ENCODE measurements at places on chromosomes 6 and 20.

DNA sequence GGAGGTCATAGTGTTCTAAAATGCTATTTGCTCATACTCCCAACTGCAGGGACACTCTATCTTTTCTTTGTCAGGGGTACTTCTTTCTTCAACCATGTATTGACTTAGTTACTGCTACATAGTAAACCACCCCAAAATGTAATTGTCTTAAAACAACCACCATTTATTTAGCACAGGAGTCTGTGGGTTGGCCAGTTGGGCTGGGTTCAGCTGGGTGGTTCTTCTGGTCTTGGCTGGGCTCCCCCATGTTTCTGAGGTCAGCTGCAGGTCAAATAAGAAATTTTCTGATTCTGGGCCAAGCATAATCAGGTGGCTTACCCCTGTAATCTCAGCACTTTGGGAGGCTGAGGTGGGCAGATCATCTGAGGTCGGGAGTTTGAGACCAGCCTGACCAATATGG, 220.0 kb upstream of the BTBD3 start:
- DNase-seq = no peak

DNA sequence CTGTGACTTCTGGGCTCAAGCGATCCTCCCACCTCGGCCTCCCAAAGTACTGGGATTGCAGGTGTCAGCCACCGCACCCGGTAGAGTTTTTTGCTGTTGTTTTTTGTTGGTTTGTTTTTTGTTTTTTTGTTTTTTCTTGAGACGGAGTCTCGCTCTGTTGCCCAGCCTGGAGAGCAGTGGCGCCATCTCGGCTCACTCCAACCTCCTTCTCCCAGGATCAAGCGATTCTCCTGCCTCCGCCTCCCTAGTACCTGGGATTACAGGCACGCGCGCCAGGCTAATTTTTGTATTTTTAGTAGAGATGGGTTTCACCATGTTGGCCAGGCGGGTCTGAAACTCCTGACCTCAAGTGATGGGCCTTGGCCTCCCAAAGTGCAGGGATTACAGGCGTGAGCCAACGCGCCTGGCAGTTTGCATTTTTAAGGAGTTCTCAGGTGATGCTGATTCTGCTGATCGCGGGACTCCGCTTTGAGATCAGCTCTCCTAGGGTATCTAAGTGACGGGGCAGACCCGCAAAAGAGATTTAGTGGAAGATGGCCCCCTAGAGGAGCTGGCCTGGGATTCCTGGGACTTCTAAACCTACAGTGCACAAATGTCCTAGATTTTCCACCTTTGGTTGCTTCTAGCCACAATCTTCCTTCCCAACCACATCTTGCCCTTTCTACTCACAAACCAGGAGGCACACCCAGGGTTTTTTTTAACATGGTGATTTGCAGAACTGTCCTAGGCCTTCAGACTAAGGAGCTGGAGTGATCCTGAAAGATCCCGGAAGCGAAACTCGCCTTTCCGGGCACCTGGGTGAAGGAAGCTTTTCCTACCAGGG, 45.2 kb downstream of the DPPA5 start:
- no peak for DNase-seq

DNA sequence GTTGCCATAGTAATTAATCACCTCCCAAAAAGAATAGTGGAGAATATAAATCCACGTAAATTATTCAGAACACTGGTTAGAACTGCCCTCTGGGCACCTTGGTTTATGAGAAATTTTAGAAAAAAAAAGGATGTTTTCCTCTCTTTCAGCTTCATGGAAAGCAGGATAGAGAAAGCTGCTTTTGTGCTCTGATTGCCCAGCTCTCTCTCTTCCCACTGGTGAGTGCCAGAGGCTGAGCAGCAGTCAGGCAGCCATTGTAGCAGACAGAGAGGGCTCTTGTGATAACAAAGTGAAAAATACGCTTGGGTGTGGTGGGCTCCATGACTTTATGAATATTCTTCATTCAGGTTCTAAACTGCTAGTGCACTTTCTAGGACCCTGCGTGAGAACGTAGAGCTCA, 26.4 kb downstream of the SLC35F1 start:
- DNase-seq = no peak

GRCh38 chr6:35589201-35589739, 76.6 kb upstream of the TULP1 start:
- no peak for DNase-seq

DNA sequence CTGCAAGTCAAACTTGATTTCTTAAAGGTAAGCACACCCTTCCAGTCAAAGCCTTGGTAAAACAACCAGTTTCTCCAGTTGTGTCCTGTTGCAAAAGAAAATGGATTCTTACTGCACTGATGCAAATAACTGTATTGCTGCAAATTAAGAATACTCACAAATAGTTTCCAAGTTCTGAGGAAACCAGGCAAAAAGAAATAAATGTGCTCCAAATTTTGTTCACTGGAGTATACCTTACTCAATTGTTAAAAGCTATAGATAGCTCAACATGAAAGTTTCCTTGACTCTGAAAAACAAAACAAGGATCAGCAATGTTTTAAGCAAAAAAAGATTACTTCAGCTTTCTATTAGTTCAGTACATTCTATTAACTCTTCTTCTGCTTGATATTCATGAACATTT, 75.2 kb downstream of the SLC16A10 start:
- DNase-seq = no peak

GRCh38 chr20:63337786-63338420, 23.2 kb downstream of the CHRNA4 start:
- DNase-seq = no peak

GRCh38 chr6:141726248-141726647, 406.5 kb upstream of the GJE1 start:
- no peak for DNase-seq

GRCh38 chr6:139418481-139419132, 44.2 kb upstream of the CITED2 start:
- DNase-seq = no peak

DNA sequence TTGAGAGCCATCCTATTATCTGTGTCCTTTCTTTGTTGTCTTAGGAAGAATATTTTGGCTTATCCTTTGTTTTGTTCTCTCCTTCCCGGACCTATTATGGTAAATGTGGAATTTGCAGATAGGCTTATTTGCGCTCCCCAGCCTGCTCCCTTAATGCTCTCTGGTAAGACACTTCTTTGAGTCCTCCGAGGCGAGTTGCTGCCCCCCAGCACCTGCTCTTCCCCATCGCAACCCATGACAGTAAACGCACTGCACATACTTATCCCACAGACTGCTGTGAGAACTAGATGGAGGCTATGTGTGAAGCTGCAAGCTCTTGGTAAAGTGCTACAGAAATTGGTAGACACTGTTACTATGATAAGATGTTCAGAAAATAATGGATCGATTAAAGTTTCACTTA, 47.0 kb upstream of the ESR1 start:
- DNase-seq = no peak

GRCh38 chr20:58471193-58472164, 43.7 kb downstream of the APCDD1L start:
- DNase-seq = no peak

GRCh38 chr6:142452993-142453392, 151.2 kb downstream of the ADGRG6 start:
- no peak for DNase-seq

GRCh38 chr20:22492497-22492896, 91.9 kb downstream of the FOXA2 start:
- no peak for DNase-seq

GRCh38 chr20:41249411-41250281, 67.9 kb downstream of the ZHX3 start:
- peak; percentile 58 for DNase-seq

- no peak for DNase-seq
These were observed 55.9 kb downstream of the PRKN start for GRCh38 chr6:162671580-162672165.

DNA sequence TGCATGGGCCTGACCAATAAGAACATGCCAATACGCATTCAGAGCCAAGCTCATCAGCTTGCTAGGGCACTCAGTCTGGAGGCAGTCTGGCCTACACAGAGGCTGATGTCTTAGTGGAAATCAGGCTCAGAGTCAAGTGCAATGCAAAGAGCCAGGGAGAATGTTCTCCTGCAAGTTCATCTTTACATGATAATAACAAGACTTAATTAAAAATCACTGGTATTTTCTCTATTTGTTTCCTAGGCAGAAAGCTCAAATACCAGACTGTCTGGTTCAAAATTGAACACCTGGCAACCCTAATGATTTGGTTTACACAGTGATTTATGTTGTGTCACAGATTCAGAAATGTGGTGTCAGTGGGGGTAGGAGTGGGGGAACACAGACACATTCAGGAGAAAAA, 689.3 kb upstream of the FLRT3 start:
- no peak for DNase-seq

GRCh38 chr6:53038596-53038995, 26.6 kb upstream of the FBXO9 start:
- DNase-seq = no peak

GRCh38 chr6:24831771-24832716, 33.3 kb upstream of the ARMH2 start:
- DNase-seq = peak; percentile 33

DNA sequence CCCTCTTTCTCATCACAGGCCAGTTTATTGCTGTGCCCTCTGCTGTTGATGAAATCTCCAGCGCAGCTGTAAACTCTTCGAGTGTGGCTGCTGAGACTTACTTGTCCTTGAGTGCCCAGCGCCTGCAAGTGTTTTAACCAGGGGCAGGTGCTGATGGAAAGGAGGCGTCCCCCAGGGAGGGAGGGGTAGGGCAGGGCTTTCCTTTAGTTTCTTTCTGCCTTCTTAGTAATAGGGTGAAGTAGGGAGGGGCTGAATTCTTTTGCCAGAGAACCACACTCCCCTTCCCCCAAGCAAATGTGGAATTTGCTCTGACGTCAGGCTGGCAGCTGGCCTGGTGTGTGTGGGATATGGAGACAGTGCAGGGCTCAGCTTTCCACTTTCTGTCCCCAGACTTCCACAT, 61.2 kb downstream of the IGF2R start:
- peak; percentile 91 for DNase-seq

DNA sequence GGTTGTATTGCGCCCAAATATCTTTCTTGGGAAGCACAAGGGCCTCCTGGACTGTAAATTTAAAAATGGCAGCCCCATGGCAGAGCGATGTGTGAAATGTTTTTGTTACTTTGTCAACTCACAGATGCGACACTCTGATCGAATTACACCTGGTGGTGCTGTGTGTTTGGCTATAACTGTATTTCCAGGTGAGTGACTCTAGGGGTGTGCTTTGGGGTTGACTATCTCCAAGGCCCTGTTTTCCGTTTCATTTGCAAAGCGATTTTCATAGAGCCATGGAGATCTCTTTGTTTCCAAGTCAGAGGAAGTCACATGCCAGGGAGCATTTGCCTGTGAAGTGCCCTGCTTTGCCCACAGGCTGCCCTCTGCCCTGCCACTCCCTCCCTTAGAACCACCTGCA, 93.5 kb downstream of the CDC5L start:
- DNase-seq = no peak

GRCh38 chr20:22826306-22827230, 208.5 kb upstream of the SSTR4 start:
- DNase-seq = no peak

DNA sequence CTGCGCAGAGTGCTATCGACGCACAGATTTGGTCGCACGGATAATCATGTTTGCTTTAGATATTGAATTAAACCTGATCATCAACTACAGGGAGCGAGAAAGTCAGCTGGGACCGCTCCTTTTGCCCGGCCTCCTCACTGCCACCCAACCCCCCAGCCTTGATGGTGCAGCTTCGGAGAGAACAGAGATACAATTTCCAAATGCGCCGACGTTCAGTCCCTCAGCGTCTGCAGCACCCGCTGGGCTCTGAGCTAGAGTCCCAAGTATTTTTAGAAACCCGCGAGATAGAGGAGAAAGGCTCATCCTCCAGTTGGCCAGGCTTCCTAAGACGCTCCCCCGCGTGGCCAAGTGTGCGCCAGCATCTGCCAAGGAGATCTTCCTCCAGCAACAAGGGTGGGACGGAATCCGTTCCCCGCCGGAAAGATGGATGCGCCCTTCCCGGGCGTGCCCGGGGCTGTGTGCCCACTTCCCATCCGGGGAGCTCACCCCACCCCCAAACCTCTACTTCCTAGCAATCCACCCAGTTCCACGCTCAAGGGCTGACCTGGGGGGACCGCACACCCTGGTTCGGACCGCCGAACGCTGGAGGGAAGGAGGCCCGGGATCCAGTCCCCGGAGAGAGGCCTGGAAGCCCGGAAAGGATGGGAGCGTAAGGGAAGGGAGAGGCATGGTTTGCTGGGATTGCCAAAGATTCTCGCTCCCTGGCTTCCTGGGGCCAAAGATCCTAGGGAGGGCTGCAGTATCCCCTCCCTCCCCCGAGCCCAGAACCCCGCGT, 4.1 kb downstream of the NKX2-2 start:
- peak; percentile 29 for DNase-seq

GRCh38 chr6:5126214-5126613, 41.1 kb downstream of the PPP1R3G start:
- DNase-seq = no peak

DNA sequence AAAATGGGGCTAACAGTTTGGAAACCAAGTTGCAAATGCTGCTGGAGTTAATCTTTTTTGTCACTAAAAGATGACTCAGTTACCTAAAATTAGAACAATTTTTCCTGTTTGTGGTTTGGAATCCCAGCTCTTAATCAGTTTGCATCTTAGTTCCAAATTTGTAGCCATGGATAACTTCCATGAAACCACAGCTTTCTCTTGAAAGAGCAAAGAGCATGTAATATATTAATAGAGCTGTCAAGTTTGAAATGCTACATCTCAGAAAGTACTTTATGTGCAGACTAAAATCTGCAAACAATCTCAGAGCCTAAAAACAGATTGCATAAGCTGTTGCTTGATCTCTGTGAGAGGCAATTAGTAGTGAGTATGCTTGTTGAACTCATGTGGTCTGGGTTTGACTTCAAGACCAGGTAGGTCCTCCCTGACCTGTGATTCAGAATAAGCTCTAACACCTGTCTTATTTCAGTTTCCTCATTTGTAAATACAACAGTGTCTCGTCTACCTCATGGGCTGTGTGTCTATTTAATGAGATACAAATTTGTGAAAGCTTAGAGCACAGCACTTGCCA, 23.5 kb downstream of the DHX35 start:
- DNase-seq = peak; percentile 91

DNA sequence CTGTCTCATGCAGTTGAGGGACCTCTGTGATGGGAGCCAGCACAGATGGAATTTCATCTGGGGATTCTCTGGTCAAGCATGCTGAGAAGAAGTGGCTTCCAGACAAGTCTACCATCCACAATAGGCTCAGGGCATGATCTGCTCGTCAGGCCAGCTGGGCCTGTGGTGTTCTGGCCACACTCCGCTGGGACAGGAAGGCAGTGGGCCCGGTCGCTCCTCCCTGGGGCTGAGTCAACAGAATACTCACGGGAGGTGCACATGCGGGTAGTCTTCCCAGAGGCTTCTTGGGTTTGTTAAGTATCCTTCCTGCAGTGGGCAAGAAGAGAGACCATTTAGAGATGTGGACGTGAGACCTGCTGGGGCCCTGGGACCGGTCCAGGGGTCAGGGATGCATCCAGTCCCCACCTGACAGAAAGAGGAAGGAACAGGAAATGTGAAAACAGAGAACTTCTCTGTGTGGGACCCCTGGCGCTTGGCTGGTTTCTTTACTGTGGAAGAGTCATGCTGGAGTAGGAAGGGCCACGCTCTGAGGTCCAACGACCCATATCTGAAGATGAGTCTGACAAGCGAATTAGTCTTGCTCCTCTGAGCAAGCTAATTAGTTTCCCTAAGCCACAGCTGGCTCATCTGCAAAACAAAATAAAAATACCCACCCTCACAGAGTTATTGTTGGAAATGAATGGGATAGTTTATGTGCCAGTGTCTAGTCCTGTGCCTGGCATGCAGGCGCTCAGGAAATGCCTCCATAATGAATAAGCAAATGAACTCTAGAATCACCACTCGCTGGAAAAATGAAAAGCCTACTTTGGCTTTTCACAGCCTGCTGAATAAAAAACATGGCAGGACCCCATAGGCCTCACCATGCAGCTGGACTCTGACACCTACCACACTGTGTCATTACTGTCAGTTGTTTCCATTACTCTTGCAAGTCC, 67.3 kb downstream of the TRAM2 start:
- peak; percentile 59 for DNase-seq

- no peak for DNase-seq
These were observed 841.0 kb downstream of the FRK start for GRCh38 chr6:115219645-115220044.
